ENCODE measurements at places on chromosomes 4 and X. TPM values are rescaled to one million over a fixed set of nuclear protein-coding genes. Genes with fewer than 3 reads are reported as not detected.

GRCh38 chr4:99594818-99595217 lies 20.2 kb downstream of the MTTP start:
- DNase-seq = no peak

GRCh38 chr4:1164956-1165545 lies 7.3 kb downstream of the SPON2 start:
- DNase-seq = no peak

DNA sequence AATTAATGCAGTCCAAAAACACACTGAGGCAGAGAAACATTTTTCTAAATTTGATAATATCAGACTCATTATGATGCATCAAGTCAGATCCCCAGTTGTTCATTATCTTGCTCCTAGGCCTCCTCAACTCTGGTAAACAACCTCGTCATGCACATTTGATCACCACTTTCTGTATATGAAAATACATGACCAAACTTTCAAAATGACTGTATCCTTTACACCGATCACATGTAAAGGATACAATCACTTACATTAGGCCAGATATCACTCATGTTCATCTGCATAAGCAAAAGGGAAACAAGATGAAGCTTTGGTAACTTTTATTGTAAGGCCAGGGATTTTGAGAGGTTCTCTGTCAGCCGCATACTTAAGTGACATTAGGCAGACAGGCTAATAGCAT lies 99.4 kb upstream of the IL1RAPL1 start:
- DNase-seq = no peak

GRCh38 chrX:54597728-54598127 lies 67.7 kb downstream of the GNL3L start:
- no peak for DNase-seq

DNA sequence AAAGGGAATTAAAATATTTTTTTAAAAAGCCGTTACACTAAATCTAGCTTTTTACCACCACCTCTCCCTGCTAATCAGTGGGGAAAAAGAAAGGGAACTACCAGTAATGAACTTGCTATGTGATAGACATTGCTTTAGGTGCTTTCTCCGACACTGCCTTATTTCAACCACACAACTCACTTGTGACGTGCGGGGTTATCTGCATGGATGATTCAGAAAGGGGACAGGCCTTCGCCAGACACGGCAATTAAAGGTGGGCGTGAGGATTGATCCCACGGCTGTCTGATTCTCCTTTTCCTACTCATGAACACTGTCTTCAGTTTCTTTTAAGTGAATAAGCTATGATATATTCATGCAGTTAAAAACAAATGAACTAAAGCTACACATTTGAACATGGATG lies 882 bp upstream of the CXCR3 start:
- no peak for DNase-seq

DNA sequence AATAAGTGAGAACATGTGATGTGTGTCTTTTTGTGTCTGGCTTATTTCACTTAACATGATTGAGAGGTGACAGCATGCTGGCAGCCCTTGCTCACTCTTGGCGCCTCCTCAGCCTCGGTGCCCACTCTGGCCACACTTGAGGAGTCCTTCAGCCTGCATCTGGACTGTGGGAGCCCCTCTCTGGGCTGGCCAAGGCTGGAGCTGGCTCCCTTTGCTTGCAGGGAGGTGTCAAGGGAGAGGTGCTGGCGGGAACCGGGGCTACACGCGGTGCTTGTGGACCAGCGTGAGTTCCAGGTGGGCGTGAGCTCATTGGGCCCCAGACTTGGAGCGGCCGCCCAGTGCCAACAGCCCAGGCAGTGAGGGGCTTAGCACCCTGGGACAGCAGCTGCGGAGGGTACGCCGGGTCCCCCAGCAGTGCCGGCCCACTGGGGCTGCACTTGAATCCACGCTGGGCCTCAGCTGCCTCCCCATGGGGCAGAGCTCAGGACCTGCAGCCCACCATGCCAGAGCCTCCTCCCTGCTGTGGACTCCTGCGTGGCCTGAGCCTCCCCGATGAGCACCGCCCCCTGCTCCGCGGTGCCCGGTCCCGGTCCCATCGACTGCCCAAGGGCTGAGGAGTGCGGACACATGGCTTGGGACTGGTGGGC lies 658.6 kb downstream of the GRXCR1 start:
- no peak for DNase-seq

GRCh38 chrX:28920153-28920943 lies 333.1 kb downstream of the IL1RAPL1 start:
- no peak for DNase-seq

GRCh38 chrX:8273451-8273895 lies 102.4 kb upstream of the VCX2 start:
- DNase-seq = no peak

GRCh38 chrX:119981286-119982070 lies 37.9 kb upstream of the NKAP start:
- no peak for DNase-seq

The ARMCX1 gene
- polyA plus RNA-seq = 52.3 TPM

The ARHGAP24 gene
- 114 TPM for polyA plus RNA-seq
